T follicular helper cell (primary cell): ENCODE measurements at places on chromosomes 1 and 21.

- DNase-seq: peak; percentile 30
Observed at GRCh38 chr1:151047591-151047924, at the start of gene C1orf56. C1orf56 (plus strand) TSS chr1:151047751; CDS start chr1:151047848, 97 bp downstream.

DNA sequence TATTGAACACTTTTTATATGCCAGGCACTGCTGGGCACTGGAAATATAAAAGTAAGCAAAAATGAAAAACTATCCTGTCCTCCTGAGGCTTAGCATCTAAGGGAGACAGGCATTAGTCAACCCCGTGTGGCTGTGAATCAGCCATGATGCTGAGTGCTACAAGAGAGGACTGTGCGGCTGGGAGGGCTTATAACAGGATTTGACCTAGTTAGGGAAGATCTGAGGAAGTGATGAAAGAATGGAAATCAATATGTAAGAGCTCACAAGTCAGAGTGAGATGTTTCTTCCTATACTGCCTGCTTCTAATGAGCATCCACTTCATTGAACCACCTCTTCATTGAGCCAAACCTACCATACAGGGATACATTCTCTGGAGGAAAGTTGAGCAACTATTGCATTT lies 15.1 kb downstream of the TRIM45 start:
- DNase-seq: no peak

- DNase-seq: no peak
Observed at GRCh38 chr1:224482619-224483018, 48.0 kb upstream of the WDR26 start.

DNA sequence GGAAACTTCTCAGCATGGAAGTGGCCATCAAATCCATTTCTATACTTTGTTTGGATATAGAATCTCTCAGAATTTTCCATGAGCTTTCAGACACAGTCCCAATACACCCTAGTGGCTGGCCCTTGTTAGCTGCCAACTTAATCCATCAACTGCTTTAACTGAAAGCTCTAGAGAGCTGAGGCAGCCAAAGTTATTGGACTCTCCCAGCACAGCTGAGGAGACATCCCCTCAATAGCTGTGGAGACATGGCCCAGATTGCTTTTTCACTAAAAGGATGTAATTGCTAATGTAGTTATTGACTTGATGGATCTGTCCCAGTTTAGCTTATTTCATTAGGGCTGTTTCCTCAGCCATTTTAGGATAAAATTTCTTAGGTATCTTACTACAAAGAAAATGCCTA lies 94.8 kb upstream of the PRMT6 start:
- DNase-seq: no peak
